Left renal pelvis (tissue), 4 donors: ENCODE measurements at places on chromosomes 6 and 20.

GRCh38 chr20:11838076-11838636, 79.5 kb upstream of the BTBD3 start:
- DNase-seq = no peak

GRCh38 chr6:99814230-99814928, 179.6 kb downstream of the MCHR2 start:
- no peak for DNase-seq

- no peak for DNase-seq
Observed at GRCh38 chr20:23456409-23456808, 3.7 kb upstream of the CST11 start.

DNA sequence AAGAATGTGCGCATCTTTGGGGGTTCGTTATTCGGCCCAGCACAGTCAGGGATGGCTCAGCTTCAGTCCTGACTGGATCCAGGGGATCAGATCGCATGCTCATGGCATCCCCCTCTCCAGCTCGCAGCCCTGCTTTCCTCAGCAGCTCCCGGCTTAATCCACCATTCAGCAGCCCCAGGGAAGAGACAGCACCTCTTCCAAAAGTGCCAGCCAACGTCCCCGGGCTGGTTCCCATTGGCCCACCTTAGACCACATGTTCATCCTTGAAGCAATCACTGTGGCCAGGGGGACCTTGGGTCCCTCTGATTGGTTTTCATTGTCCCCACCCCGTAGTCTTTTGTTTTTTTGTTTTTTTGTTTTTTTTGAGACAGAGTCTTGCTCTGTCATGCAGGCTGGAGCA, 188.7 kb downstream of the ZMYND8 start:
- no peak for DNase-seq

DNA sequence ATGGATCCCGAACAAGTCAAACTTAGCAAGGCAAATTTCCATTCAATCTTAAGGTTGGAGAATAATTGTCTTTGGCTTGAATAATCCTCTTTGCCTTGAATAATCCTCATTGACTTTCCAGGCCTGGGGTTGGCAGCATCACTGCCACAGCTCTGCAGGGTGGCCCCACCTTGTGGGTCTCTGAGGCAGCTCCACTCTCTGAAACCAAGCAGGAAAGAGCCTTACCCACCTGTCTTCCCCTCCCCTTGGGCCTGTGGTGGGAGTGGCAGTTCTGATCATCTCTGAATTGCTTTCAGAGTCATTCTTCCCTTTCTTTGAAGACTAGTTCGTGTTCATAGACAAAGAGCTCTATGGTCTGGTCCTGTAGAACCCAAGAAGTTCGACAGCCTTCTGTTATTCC, 47.5 kb downstream of the KCNQ5 start:
- no peak for DNase-seq

- DNase-seq = no peak
Observed at GRCh38 chr6:100574836-100575235, 110.1 kb upstream of the SIM1 start.

- no peak for DNase-seq
Observed at GRCh38 chr20:1001911-1002681, at the start of gene RSPO4. TSS of gene RSPO4 (minus strand) at chr20:1002311. CDS start at chr20:1002164, 147 bp downstream.

DNA sequence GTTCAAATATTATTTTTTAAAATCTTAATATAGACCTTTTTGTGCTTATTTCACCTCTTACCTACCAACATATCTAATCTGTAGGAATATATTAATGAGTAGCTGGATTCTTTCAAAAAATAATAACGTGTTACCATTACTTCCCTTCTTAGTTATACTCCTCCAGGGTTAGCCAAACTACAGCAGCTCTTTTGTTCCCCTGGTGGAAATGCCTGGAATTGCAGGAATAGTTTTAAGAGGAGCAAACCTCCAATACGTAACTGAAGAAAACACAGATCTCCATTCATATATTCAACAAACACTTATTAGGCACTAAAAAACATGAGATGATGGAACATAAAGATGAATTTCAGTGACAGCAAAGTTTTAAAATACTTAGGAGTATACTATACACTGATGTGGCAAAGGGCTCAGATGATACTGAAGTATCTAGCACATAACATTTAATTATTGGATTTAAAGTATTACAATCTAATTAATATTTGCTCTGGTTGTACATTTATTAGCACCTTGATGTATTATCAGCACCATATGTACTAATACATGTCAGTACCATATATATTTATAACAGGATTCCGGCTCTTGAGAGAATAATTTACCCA, 78.3 kb downstream of the TBX18 start:
- no peak for DNase-seq

GRCh38 chr6:112482373-112482772, 135.2 kb downstream of the RFPL4B start:
- DNase-seq = no peak

- DNase-seq = no peak
Observed at GRCh38 chr6:112300896-112301295, 46.2 kb upstream of the RFPL4B start.

DNA sequence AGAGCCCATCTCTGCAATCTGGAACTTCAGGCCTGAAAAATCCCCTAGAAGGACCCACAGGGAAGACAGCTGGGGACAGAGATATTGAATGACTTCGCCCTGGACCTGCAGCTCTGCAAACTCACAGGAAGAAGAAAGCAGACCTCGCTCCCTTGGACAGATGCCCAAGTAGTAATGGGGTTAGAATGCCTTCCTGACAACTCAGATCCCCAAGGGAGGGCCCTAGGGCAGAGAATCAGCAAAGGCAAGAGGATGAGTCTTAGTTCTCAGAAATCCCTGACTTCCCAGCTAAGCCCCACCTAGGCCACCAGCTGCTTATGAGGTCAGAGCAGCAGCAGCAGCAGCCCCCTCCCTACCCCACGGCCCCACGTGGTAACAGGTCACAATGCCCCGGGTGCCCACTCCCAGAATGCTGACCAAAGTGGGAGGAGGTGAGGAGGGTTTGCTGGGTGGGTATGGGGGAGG, at the start of gene C20orf141:
Gene C20orf141 (plus strand): TSS at position 401 of the 465 bp plus-strand sequence. CDS start 198 bp downstream, outside the sequence.
- no peak for DNase-seq

DNA sequence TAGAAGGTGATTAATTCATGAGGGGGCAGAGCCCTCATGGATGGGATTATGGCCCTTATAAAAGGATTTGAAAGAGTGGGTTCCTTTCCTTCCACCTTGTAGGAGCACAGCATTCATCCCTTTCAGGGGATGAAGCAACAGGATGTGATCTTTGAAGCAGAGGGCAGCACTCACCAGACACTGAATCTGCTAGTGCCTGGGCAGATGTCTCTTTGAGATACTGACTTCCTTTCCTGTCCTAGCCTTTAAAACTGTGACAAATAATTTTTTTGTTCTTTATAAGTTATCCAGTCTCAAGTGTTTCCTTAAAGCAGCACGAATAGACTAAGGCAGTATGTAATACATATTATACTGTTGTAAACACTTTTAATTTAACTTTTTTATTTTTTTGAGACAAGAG, 538.6 kb upstream of the RNF217 start:
- no peak for DNase-seq

DNA sequence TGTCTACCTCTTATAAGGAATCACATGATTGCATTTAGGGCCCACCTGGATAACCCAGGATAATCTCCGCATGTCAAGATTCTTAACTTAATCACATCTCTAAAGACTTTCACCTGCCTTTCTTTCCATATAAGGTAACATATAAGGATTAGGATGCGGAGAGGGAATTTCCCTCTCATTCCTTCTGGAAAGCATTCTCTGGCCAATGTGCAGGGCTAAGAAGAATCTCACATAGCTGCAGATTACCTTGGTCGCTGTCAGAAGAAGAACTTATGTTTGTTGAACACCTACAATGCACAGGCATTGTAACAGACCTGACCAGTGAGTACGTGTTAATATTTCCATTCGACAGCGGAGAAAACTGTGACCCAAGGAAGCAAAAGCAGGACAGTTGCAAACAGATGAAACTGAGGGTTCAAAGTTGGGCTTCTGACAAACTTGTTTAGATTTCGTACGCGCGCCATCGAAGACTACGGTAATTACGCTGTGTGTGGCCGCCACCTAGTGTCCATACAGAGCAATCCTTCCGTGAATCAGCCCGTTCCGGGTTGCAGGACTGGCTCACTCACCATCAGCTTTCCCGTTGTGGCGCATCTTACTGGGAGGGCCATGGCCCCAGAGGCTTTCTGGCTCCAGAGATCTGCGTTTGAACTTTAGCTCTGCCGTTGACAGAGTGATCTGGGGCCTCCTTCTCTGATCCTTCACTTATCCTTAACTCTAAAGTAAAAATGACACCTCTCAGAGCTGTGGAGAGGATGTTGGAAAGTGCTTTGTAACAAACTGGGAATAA, 9.5 kb downstream of the C20orf202 start:
- peak; percentile 39 for DNase-seq

- no peak for DNase-seq
Observed at GRCh38 chr6:169451065-169451838, 197.6 kb upstream of the THBS2 start.

GRCh38 chr20:57958050-57958420, 248.2 kb upstream of the PMEPA1 start:
- DNase-seq = no peak

DNA sequence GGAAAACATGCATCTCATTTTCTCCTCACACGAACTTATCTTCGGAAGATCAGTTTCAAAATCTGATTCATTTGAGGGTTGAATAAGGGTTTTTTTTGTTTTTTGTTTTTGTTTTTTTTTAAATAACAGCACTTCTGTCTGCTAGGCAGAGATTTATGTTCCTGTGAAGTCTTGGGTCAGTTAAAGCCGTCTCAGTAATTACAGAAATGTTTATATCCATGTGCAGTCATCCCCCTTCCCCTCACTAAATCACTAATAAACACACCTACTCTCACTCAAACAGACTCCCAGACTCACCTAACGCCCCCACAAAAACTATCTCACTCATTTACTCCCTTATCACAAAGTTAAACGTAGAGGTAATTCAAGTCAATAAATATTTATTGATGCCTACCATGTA, 214.2 kb upstream of the SUPT3H start:
- DNase-seq = no peak

DNA sequence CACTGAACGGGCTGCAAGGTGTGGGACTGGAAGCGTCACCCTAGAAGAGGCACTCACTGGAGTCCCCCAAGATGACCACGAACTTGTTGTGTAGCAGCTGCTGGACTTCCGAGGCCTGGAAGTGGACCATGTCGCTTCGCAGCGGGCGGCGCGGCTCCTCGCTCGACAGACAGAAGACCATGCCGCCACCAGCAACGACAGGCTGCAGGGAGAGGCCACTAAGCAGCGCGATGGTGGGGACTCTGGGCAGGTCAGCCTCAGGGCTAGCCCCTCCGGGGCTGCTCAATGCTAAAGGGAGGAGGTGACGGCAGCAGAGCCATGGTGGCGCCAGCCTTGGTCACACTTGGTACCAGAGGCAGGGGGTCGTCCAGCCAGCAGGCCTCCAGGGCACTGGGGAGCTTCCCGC, 720 bp downstream of the PCED1A start:
- DNase-seq = no peak

- DNase-seq = no peak
Observed at GRCh38 chr20:46093531-46093930, 3.8 kb upstream of the NCOA5 start.

GRCh38 chr20:57908704-57909630, 199.2 kb upstream of the PMEPA1 start:
- DNase-seq = no peak

DNA sequence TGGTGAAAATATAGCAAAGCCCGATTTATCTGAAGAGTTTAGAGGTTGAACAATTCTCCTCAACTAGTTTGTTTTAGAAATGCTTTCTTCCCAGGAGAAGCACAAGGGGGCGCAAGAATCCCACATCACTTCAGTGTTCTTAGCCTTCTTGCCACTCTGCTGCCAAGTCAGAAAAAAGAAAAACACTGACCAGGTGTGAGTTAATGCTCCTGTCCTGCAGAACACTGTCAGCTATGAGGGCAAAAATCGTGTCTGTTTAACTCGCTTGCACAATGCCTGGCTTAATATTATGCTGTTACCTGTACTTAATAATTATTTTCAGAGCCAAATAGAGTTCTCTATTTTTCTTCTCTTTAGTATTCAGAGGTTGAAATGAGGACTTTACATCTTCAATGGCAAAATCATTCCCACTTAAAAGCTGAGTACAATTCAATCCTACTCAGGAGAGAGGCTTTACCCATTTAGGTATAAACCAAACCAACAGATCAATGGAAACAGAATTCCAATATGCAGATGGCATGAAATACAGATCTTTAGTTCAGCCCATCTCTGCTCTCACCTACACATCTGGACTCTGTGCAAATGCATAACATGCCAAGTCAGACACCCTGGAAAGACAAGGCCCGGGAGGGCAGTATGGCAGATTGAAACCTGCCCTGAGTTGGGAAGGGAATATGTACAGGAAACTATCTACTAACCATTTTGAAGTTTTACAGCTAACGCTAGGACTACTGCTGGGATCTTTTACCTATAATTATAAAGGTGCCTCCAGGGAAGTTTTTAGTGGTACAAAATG, 71.4 kb upstream of the TULP1 start:
- DNase-seq = peak; percentile 47

DNA sequence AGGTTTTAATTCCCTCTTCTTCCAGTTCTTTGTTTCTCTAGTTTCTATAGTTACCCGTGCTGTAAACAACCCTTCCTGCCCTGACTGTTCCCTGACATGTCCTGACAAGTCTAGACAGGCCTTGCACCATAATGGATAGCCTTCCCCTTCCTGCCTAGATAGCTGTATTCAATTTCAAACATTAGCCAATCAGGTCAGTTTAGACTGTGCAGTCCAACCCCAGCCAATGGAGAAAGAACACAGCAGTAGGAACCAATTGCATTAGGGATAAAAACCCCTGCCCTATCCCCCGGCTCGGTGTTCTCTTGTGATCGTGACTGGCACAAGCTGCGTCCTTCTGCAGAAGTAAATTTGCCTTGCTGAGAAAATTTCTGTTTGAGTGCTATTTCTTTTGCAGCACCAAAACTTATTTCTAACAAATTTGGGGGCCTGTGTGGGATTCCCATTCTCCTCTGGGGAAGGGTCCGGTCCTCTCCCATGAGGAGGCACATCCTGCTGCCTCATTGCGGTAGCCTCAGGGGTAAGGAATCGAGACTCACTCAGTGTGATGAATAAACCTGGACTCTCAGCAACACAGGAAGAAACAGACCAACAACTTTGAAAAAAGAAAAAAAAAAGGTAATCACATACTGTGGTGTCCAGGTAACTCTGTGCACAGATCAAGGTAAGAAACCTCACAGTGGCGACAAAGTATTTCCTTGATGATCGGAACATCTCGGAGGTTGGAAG, 248.7 kb upstream of the ECI2 start:
- no peak for DNase-seq

DNA sequence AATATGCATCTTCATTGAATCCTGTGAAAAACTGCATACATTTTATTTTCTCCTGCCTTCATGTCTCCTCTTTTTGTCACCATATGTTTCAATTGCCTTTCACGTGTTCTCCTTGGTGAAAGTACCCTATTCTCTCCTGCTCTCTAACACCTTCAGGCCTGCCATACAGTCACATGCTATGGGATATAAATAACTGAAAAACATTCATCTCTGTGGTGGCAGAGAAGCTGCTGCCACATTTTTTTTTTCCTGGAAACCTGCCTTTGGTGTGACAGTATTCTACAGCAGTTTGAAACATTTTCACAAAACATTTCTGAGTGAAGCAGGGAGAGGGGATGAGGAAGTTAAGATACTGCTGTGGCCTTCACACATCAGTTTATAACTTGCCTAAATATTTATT, 44.8 kb upstream of the FBXL4 start:
- DNase-seq = no peak

GRCh38 chr6:6772751-6773150, 184.2 kb downstream of the LY86 start:
- no peak for DNase-seq
